ENCODE measurements at places on chromosomes 5 and 9. TPM values are rescaled to one million over a fixed set of nuclear protein-coding genes. Genes with fewer than 3 reads are reported as not detected.
A peak's percentile ranks its signal among the peaks of the same experiment; 100 is the strongest.

LCNL1 gene
- total RNA-seq: not detected

GRCh38 chr5:181059297-181060230 is 19.5 kb downstream of the BTNL9 start:
- peaks cover 87% of the 10 kb centered on the region for H3K27me3 ChIP-seq
- H3K4me1 ChIP-seq: peaks cover 11% of the 10 kb centered on the region
- H3K4me3 ChIP-seq: no peak overlapping the region
- no peak overlapping the region for H3K27ac ChIP-seq

SMAD5 gene
- total RNA-seq: 7.1 TPM

CARTPT gene
- total RNA-seq: not detected

DNA sequence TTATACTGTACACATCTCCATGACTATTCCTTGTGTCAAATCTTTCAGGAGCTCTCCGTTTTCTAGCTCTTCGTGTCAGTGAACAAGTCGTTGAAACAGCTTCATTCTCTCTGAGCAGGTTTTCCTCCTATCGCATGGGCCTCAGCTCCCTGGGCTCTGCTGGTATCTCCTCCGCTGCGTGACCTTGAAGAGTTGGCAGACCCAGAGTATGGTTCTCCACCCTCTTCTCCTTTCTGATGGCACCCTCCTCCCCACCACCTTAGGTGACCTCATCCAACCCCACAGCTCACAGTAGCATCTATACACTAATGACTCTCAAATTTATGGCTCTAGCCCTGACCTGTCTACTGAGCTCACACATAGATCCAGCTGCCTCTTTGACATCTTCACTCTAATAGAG is 36.0 kb upstream of the PDE8B start:
- no peak for DNase-seq
- no peak overlapping the region for H3K27ac ChIP-seq
- H3K4me3 ChIP-seq: no peak overlapping the region
- H3K4me1 ChIP-seq: no peaks in the 10 kb centered on the region
- H3K36me3 ChIP-seq: no peaks in the 10 kb centered on the region
- peaks cover 10% of the 10 kb centered on the region for H3K27me3 ChIP-seq

GRCh38 chr9:81847181-81847915 is 80.9 kb upstream of the SPATA31D4 start:
- H3K36me3 ChIP-seq: no peaks in the 10 kb centered on the region
- H3K4me3 ChIP-seq: no peak overlapping the region
- no peak for DNase-seq
- no peak overlapping the region for H3K27ac ChIP-seq

- no peaks in the 10 kb centered on the region for H3K36me3 ChIP-seq
- H3K4me1 ChIP-seq: peaks cover 36% of the 10 kb centered on the region
- DNase-seq: no peak
- peak overlapping the region; percentile 86 for H3K27ac ChIP-seq
- H3K27me3 ChIP-seq: no peaks in the 10 kb centered on the region
These were observed 273.2 kb upstream of the PANK3 start for GRCh38 chr5:168852329-168852728.

- H3K27ac ChIP-seq: no peak overlapping the region
- H3K27me3 ChIP-seq: no peaks in the 10 kb centered on the region
- H3K4me1 ChIP-seq: peaks cover 24% of the 10 kb centered on the region
- peaks cover 12% of the 10 kb centered on the region for H3K36me3 ChIP-seq
- no peak for DNase-seq
These were observed 17.8 kb downstream of the INIP start for GRCh38 chr9:112700085-112700484.

GRCh38 chr9:135299239-135299590 is 180.4 kb upstream of the PPP1R26 start:
- DNase-seq: no peak

DNA sequence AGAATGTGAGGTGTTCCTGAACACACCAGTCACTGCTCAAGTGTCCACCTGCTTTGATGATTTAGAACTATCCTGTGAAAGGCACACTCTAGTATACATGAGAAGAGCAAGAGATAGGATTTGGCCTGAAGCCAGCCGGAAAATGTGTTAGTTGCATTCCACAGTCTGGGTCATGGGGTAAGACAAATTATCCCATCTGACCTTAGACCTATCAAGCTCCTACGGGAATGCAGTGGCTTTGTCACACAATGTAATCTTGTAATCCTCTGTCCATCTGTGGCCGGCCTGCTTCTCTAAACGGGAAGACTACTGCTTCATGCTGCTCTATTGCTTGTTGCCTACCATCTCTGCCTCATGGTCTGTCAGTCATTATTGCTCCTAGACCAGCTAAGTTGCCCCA is 92.4 kb upstream of the PRRC1 start:
- H3K4me1 ChIP-seq: no peaks in the 10 kb centered on the region
- H3K27ac ChIP-seq: no peak overlapping the region
- no peaks in the 10 kb centered on the region for H3K36me3 ChIP-seq
- no peak for DNase-seq
- H3K4me3 ChIP-seq: no peak overlapping the region

DNA sequence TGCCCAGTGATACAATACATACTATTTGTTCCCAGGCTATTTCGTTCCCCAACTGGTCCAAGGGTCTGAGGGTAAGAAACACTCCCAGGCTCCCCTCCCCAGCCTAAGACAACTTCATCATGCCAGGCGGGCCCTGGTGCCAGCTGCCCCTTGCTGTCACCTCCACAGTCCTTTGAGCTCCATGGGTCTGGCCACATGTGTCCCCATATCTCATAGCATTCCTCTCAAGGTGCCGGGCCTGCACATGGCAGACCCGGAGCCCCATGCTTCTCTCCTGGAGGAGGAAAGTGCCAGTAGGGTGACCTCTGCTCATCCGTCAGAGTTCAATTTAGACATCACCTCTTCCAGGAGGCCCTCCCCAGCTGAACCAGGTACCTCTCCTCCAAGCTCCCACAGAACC is 120.5 kb downstream of the C5orf15 start:
- no peak overlapping the region for H3K4me3 ChIP-seq
- DNase-seq: no peak
- no peaks in the 10 kb centered on the region for H3K36me3 ChIP-seq
- H3K27me3 ChIP-seq: peaks cover 7% of the 10 kb centered on the region

DNA sequence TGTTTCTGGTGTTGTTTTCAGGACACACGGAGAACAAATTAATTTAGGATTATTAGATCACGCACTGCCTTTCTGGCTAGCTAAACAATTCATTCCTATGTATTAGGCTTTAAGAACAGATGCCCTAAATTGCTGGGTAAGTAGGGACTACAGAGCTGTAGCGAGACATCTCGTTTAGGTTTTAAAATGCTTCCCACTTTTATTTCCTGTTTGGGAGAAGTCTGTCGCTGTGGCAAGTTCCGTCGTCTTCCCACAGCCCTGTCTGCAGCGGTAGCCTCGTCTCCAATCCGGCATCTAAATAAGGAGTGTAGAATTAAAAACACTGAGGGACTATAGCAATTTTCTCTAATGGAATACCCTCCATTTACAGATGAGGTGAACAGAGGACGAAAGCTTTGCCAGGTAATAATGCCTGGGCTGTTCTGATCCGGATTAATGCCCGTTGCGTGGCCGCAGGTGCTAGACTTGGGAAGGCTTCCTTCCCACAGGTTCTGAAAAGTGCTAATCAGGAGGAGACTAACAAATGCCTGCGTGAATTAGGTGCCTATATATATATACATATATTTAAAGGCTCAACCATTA is 1.3 kb upstream of the TRIM36 start:
- no peak overlapping the region for H3K27ac ChIP-seq
- H3K4me3 ChIP-seq: peak overlapping the region; percentile 91

C5orf46 gene
- total RNA-seq: not detected

- peak overlapping the region; percentile 90 for H3K4me3 ChIP-seq
- no peaks in the 10 kb centered on the region for H3K36me3 ChIP-seq
- peaks cover 30% of the 10 kb centered on the region for H3K4me1 ChIP-seq
- H3K27me3 ChIP-seq: peaks cover 11% of the 10 kb centered on the region
- H3K27ac ChIP-seq: peak overlapping the region; percentile 94
- DNase-seq: no peak
These were observed 909 bp downstream of the SLC36A1 start for GRCh38 chr5:151448038-151448985.

DNA sequence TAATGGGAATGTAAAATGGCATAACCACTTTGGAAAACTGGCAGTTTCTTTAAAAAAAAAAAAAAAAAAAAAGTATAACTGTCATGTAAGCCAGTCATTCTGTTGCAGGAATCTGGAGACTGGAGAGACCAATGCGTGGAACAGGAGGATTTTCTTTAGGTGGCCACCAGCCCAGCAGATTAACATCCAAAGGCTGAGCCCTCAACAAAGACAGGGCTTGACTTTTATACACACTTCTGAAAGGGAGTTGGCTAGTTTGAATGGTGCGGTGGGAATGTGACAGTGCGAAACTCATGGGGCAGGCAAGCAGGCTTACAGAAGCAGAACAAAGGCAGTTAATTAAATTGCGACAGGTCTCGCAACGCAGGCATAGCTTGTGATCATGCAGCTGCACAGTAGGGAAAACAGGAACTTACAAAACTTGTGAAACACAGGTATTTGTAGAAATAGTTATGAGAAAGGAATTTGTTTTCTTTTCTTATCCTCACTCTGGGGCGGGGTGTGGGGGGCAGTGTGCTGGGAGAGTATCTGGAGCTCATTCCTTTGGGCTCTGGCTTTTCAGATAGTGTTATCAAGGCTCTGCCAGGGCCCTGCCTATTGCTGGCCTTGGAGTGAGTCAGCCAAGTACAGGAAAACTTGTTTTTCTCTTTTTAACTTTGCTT is 12.0 kb downstream of the UIMC1 start:
- no peak overlapping the region for H3K4me3 ChIP-seq
- no peaks in the 10 kb centered on the region for H3K27me3 ChIP-seq
- peaks cover 7% of the 10 kb centered on the region for H3K36me3 ChIP-seq
- peaks cover 42% of the 10 kb centered on the region for H3K4me1 ChIP-seq

- no peaks in the 10 kb centered on the region for H3K36me3 ChIP-seq
- H3K27ac ChIP-seq: no peak overlapping the region
- no peaks in the 10 kb centered on the region for H3K4me1 ChIP-seq
- no peak for DNase-seq
- H3K27me3 ChIP-seq: no peaks in the 10 kb centered on the region
- H3K4me3 ChIP-seq: no peak overlapping the region
These were observed 134.1 kb downstream of the PAPPA start for GRCh38 chr9:116287721-116288120.

DNA sequence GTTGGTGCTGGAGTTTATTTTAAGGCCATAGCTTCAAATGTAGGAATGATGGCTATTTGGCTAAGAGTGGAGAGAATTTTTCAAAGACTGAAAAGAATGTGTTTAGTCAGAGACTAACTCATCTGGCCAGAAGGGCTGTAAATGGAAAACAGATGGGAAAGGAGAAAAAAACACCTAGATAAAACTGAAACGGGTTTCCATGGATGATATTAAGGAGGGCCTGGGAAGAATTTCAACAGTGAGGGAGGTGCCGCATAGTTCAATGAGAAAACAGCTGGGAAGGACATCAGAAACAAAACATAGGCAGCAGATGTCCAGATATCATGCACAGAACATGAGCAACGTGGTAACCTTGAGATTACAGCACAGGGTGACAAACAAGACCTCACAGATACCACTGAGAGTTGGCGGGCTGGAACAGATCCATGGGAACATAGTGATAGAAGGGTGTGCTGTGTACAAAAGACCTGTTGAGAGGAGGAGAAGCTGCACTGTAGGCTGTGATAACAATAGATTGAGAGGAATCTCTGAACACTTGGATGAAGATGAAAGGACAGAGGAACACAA is 31.2 kb upstream of the RAD23B start:
- H3K27ac ChIP-seq: no peak overlapping the region
- DNase-seq: no peak
- peaks cover under 1% of the 10 kb centered on the region for H3K4me1 ChIP-seq
- H3K27me3 ChIP-seq: peaks cover 17% of the 10 kb centered on the region

- no peak overlapping the region for H3K27ac ChIP-seq
- H3K36me3 ChIP-seq: peaks cover 10% of the 10 kb centered on the region
- no peak overlapping the region for H3K4me3 ChIP-seq
- no peak for DNase-seq
- H3K4me1 ChIP-seq: no peaks in the 10 kb centered on the region
These were observed 13.8 kb downstream of the FOXE1 start for GRCh38 chr9:97866848-97867247.

DNA sequence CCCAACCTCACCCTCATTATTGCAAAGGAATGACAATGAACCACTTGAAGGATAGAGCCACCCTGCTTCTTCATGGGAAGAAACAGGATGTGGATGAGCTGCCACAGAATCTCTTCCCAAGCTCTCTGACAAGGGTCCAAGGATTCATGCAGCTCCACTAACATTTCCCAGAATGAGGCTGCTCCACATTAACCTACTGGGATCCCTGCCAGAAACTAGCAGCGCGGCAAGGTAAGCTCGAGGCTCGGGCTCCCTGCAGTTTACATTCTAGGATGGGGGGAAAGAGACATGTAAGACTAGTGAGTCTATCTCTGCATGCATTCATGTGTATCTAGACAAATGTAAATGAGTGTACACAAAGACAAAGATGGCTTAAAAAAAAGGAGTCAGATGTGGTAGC is 12.1 kb downstream of the DCAF12 start:
- H3K4me3 ChIP-seq: no peak overlapping the region
- H3K27ac ChIP-seq: peak overlapping the region; percentile 13
- H3K4me1 ChIP-seq: peaks cover 15% of the 10 kb centered on the region

DNA sequence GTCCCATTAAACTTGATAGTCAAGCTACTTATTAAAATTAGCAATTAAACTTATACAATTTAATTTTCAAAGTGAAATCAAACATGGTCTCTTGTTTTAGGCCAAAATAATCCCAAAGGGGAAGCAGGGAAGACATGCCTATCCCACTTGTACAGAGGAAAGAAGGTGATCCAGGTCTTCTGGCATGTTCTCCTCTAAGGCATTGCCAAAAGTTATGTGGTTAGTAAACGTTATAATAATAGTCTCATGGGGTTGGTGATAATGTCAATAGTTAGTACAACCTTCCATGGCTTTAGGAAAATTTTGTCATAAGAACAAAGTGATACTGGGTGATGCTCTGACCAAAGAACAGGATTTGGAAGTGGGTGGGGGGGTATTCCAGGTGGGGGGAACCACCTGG is 52.8 kb downstream of the ROR2 start:
- H3K4me3 ChIP-seq: no peak overlapping the region
- H3K36me3 ChIP-seq: no peaks in the 10 kb centered on the region
- H3K4me1 ChIP-seq: no peaks in the 10 kb centered on the region
